Heart left ventricle (tissue), 16 donors: ENCODE measurements at places on chromosomes 16 and 17. TPM values are rescaled to one million over a fixed set of nuclear protein-coding genes. Genes with fewer than 3 reads are reported as not detected.

DNA sequence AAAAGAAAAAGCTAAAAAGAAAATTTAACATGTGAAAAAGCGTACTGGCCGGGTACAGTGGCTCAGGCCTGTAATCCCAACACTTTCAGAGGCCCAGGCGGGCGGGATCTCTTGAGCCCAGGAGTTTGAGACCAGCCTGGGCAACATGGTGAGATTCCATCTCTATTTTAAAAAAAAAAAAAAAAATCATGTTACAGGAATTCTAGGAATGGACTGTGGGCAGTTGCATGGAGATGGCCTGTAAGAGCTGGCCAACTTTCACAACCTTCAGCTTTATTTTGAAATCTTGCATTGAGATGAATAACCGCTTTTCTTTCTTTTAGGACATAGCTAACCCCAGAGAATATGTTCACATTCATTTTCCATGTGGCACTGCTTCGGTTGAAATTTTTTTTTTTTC, 8.2 kb upstream of the CIAO3 start:
- no peaks in the 10 kb centered on the region for H3K4me1 ChIP-seq
- no peak for DNase-seq
- no peaks in the 10 kb centered on the region for H3K36me3 ChIP-seq
- no peak overlapping the region for H3K4me3 ChIP-seq
- H3K27ac ChIP-seq: no peak overlapping the region

DNA sequence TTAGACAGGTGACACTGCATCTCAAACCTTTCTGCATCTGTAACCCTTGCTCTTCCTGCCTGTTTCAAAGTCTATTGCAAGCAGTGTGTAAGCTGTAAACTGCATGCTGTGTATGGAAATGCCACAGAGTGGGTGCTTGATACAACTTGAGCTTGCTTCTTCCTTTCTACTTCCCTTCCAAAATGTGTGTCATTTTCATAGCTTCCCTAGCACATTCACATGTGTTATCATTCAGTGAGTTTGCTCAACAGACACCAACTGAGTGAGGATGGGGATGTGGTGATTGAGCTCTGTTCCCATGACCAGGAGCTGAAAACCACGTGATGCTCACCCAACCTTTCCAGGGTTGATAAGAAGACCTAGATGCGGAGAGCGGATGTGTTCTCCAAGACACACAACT, 111.1 kb downstream of the VAT1L start:
- no peaks in the 10 kb centered on the region for H3K36me3 ChIP-seq
- no peak overlapping the region for H3K4me3 ChIP-seq
- DNase-seq: no peak
- no peaks in the 10 kb centered on the region for H3K27me3 ChIP-seq

Gene ZNF624
- 0.55 TPM for polyA plus RNA-seq

Gene PNPO
- 16.1 TPM for polyA plus RNA-seq

- no peak for DNase-seq
- H3K27ac ChIP-seq: no peak overlapping the region
- peaks cover 66% of the 10 kb centered on the region for H3K4me1 ChIP-seq
- H3K36me3 ChIP-seq: no peaks in the 10 kb centered on the region
Observed at GRCh38 chr17:4523946-4524345, 25.3 kb downstream of the SPNS2 start.

- no peaks in the 10 kb centered on the region for H3K36me3 ChIP-seq
- H3K27ac ChIP-seq: no peak overlapping the region
- no peaks in the 10 kb centered on the region for H3K27me3 ChIP-seq
- H3K4me1 ChIP-seq: no peaks in the 10 kb centered on the region
Observed at GRCh38 chr17:27423651-27424050, 32.6 kb upstream of the KSR1 start.

DNA sequence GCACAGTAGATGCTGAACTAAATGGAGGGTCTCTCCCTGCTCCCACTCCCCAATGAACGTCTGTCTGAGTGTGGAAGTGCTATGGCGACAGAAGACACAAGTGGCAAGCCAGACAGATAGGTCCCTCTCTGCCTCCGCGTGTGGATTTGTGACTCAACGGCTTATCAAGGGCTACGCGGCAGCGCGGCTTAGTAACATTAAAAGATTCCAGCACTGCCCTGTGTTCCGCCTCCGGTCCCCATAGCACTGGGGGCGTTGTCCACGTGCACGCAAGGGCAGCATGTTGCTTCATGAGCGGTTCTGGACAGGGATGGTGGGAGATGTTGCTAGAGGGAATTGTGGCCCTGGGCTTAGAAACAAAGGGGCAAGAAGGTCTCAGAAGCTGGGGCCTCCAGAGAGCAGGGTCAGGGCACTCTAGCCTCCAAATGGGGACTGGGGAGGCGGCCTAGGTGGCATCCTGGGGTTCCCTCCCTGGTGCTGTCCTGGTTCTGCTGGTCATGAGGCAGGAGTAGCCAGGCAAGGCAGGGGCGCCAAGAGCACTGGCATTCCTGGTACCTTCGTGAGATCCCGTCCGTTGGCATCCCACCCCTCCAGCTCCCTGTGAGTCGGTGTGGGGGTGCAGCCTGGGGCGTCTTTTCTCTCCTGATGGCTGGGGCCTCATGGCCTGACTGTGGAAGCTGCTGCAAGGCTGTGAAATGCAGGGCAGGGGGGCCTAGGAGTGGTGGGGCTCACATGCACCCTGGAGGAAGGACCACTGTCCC, 9.1 kb downstream of the CRHR1 start:
- H3K4me3 ChIP-seq: no peak overlapping the region
- H3K36me3 ChIP-seq: no peaks in the 10 kb centered on the region
- no peaks in the 10 kb centered on the region for H3K4me1 ChIP-seq
- DNase-seq: no peak

GRCh38 chr16:85360323-85361277, 248.3 kb upstream of the CIBAR2 start:
- H3K27ac ChIP-seq: no peak overlapping the region
- H3K36me3 ChIP-seq: no peaks in the 10 kb centered on the region
- H3K27me3 ChIP-seq: no peaks in the 10 kb centered on the region
- DNase-seq: no peak

- no peak overlapping the region for H3K4me3 ChIP-seq
- DNase-seq: no peak
- H3K27ac ChIP-seq: no peak overlapping the region
- H3K4me1 ChIP-seq: peaks cover 4% of the 10 kb centered on the region
- H3K36me3 ChIP-seq: no peaks in the 10 kb centered on the region
Observed at GRCh38 chr17:69593716-69594115, 179.2 kb downstream of the MAP2K6 start.

DNA sequence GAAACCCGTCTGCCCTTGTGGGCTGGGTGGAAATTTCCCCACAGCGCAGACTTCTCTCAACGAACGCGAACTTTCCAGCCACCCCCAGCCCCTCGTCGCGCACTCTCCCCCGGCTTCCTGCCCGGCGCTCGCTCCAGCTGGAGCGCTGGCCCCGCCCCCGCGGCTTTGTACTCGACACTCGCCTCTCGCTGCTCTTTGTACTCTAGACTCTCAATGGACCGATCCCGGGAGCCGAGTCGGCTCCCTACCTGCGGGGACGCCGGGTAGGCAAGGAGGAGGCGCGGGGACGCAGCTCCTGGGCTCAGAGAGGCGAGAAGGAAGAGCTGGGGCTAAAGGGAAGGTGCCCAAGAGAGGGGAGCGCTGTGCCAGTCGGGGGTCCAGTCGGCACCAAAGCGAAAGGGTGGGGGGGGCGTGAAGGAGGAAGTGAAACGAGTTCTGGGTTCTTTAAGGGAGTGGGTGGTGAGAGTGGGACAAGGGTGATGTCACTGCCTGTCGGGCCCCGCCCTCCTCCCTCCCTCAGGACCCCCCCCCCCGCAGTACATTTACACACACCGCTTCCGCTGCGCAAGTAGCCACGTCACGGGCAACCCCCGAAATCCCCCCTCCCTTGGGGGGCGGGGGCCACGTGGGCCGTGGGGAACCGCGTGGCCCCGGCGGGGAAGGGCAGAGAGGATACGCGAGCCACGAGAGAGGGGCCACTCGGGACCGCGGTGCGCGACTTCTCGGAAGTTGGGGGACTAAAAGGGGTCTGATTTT, 9.7 kb downstream of the KDM6B start:
- DNase-seq: peak; percentile 90
- peaks cover 48% of the 10 kb centered on the region for H3K4me1 ChIP-seq
- peak overlapping the region; percentile 99 for H3K27ac ChIP-seq
- peaks cover 44% of the 10 kb centered on the region for H3K36me3 ChIP-seq
- H3K27me3 ChIP-seq: no peaks in the 10 kb centered on the region

DNA sequence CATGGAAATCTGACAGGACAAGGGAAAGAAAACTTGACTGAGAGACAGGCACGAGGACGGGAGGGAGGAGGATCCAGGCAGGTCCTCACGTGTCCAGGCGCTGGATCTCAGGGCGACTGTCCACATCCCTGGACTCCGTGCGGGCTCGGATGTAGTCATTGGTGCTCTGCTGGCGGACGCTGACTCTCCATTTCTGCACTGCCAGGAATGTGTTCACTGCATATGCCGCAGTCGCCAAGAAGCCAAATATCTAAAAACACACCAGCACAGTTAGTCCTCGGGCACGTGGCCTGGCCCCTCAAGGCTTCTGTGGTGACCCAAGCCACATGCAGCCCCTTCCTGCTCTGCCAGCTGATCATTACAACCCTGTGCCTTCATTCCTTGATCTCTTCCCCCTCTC, 17.5 kb downstream of the CMTM3 start:
- H3K4me1 ChIP-seq: peaks cover 9% of the 10 kb centered on the region
- H3K36me3 ChIP-seq: peaks cover 6% of the 10 kb centered on the region
- H3K27ac ChIP-seq: no peak overlapping the region
- H3K4me3 ChIP-seq: no peak overlapping the region

Gene SCIMP
- 0.11 TPM for polyA plus RNA-seq

DNA sequence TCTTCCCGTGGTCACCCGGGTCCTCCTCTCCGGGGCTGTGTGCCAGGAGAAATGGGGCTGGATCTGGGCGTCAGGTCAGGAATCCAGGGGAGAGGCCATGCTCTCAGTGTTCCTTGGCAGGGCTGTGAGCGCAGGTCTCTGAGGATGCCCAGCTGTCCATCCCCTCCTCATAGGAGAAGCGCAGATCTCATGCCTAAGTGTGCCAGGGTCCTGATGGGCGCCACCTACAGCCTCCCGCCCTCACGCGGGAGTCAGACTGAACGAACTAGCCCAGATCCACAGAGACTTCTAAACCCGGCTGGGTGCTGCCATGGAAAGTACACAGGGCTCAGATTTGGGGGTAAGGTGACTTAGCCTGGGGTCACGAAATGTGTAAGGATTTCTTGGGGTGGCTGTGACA, 24.3 kb downstream of the MGRN1 start:
- no peaks in the 10 kb centered on the region for H3K4me1 ChIP-seq
- no peak overlapping the region for H3K4me3 ChIP-seq
- no peak for DNase-seq

DNA sequence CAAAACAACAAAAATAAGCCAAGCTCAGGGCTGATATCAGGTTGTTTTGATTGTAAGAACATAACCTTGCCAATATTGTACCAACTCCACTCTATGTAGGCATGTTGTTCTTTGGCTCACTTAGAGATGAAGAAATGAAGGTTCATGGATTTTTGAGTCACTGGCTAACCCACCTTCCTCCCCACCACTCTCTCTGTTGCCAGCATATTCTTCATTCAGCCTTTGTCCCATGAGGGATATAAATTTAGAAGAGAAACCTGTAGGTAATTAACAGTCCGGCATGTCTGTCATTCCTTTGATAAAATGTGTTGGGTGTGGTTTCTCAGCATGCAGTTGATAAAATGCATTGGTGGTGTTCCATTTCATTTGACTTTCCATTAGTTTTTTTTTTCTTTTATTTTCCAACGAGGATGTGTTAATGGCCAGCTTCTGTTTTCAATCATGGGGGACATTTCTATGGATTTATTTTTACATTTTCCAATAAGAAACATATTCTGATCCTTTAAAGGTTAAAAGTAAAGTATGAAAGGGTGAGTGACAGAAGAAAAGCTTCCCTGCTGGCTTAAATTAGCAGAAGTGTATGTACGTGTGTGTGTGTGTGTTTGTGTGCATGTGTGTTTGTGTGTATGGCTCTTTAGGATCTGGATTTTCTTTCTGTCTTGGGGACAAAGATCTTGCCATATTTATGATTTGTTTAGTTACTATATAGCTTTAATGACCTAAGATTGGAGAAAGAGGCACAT, 166.2 kb upstream of the KCNJ16 start:
- H3K27ac ChIP-seq: no peak overlapping the region
- H3K4me3 ChIP-seq: no peak overlapping the region
- H3K36me3 ChIP-seq: no peaks in the 10 kb centered on the region
- H3K27me3 ChIP-seq: no peaks in the 10 kb centered on the region
- no peak for DNase-seq
